ENCODE measurements at places on chromosomes 7 and 10. TPM values are rescaled to one million over a fixed set of nuclear protein-coding genes. Genes with fewer than 3 reads are reported as not detected.

DNA sequence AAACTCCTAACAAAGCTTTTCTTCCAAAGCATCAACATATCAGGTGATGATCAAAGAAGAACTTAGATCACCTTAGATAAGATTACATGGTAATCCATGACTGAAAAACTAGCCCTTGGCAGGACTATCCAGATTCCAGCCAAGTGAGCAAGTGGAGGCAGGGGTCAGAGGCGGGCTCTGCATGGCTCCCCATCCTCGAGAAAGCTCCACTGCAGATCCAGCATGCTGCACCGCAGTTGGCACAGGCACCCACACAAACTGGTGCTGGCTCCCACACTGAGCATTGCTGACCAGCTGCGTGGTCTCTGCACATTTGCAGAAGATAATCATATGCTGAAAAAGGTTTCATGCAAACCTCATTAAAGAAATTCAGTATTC is 10.1 kb downstream of the PSAP start:
- no peak for DNase-seq

DNA sequence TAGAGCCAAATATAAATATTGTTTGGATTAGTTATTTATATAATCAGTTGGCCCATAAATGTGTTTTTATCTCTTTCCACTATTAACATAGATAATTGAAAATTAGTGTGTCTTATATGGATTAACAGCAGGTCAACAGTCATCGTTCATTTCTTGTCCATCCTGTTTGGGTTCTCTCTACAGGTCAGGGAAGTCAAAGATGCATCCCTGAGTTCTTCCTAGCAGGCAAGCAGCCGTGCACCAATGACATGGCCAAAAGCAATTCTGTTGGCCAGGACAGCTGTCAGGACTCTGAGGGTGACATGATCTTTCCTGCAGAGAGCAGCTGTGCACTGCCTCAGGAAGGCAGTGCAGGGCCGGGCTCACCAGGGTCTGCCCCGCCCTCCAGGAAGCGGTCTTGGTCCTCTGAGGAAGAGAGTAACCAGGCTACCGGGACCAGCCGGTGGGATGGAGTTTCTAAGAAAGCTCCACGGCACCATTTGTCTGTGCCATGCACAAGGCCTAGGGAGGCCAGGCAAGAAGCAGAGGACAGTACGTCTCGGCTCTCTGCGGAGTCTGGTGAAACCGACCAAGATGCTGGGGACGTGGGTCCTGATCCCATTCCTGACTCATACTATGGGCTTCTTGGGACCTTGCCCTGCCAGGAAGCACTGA is 15.9 kb downstream of the FBH1 start:
- no peak for DNase-seq

- DNase-seq = no peak
Measured at GRCh38 chr7:9657257-9657656, 1223.8 kb downstream of the NXPH1 start.

GRCh38 chr10:99905971-99906370 is 103.8 kb downstream of the DNMBP start:
- no peak for DNase-seq

DNA sequence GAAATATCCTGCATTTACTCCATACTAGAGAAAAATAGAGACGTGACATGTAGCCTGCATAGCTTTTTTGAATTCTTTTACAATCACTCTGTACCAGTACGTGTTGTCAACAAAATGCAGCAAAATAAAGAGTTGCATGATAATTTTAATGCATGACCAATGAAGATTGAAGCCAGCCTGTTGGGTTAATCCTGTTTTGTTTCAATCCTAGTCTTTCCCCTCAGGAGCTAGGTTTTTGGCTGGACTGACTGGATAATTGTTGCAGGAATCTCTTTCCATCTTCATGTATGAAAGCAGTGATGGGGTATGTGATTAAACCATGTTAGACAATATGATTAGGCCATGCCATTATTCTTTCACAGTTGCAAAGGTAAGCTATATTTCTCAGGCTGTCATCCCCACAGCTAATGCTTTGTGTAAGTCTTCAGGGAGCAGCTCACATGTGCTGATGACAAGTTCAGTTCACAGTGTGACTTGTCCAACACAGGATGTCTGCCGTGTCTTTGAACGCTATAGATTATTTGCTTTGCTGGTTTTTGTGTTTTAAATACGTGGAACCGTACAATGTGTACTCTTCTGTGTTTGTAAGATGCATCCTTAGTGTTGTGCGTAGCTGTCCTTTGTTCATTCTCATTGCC is 24.4 kb downstream of the PAPSS2 start:
- no peak for DNase-seq

GRCh38 chr10:125089469-125089868 is 70.9 kb downstream of the CTBP2 start:
- DNase-seq = no peak

CFTR gene
- polyA plus RNA-seq = not detected

MPP7 gene
- polyA plus RNA-seq = 6.5 TPM

RNF148 gene
- not detected for polyA plus RNA-seq

Measured in keratinocyte (primary cell).